ENCODE measurements at places on chromosomes 4 and X.
A peak's percentile ranks its signal among the peaks of the same experiment; 100 is the strongest.

DNA sequence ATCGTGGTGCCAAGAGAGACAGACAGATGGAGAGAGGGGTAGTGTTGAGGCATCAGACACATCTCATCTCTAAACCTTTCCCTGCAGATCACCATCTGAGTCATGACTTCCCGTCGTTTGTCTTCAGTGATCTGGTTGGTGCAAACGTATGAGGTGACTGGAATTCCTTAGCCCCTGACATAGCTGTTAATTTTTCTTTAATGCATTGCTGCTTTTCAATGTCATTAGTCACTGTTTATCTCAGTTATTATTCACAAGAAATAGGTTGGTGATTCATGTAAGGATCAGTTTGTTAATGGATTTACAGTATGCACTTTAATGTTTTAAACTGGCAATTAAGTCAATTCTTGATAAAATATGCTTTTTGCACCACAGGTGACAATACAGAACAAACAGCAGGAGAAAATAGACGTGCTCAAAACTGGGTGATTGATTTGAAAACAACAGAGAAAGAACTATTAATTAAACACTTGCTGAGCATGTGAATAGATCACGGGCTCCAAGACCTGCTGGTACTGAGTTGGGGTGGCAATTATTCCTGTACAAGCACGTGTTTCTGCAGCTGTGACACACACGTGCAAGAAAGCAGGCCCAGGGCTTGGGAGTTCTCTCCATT, 1.3 kb upstream of the TMEM154 start:
- DNase-seq = peak; percentile 94

DNA sequence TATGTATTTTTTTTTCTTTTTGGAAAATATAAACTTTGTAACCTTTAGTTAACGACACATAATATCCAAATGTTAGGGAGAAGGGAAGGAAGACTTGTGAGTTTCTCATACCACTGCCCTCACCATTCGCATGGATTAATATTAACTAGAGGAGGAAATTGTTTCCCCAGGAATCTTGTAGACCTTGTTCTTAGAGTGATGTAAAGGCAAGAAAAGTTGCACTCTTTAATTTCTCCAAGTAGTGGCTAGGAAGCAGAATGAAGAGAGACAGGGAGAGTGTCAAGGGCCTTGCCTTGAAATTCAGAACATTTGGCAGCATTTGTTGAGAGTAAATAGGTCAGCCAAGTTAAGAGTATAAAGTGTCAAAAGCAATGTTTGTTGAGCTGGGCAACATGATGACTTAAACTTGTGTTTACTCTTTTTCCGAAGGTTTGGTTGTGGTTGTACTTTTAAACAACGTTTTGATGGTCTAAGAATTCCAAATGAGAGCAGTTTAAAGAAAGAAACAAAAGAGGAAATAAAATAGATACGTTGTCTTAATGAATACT, 105.7 kb downstream of the TENM3 start:
- DNase-seq = no peak

DNA sequence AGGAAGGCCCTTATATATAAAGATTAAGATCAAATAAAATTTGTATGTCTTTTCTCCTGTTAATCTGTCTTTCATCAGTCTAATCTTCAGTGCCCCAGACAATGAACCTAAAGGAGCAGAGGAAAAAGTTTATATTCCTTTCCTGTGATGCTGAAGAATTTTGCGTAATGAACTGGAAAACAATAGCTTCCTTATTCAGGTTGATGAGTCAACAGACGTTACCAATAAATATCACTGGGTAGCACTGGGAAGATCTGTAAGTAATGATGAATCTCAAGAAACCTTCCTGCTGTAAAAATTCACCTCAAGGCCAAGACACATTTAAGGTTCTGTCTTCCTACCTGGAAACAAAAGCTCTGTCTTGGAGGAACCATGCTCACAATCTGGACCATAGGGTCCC, 25.5 kb downstream of the CDKN2AIP start:
- DNase-seq = no peak

- DNase-seq = no peak
Measured at GRCh38 chr4:53659112-53659511, 67.8 kb upstream of the LNX1 start.

GRCh38 chrX:39639871-39640270, 457.9 kb downstream of the BCOR start:
- DNase-seq = no peak

- no peak for DNase-seq
Measured at GRCh38 chr4:151692443-151692782, 68.4 kb downstream of the GATB start.

DNA sequence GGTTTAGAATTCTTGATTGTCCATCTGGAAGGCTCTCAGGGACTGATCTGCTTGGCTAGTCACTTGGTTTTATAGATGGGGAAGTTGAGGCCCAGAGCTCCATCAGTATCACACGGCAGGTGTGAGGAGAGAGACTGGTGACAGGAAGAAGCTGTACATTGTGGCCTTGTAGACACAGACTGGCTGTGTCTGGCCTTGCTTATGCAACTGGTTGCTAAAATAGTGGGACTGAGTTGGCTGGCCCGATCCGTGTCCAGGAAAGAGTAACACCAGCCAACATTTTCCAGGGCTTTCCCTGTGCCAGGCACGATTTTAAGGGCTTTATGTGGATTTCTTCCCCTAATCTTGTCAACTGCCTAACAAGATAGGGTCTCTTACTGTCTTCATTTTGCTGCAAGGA, 2.8 kb downstream of the TBC1D14 start:
- DNase-seq = no peak

DNA sequence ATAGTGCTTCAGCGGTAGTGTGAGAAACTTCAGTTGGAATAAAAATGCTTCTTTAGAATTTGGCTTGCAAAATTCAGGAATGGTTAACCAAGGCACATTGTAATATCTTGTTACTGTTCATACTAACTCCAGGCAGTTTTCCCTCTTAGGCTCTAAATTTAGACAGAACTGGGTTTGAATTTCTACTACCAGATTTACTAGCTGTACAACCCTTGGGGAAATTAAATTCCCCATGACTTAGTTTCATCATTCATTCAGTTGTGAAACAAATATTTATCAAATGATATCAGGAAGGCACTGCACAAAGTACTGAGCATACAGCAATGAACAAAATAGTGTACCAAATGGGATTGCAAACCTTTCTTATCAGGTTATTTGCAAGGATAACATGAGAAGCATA, 135.0 kb upstream of the IL15 start:
- no peak for DNase-seq

- peak; percentile 58 for DNase-seq
Measured at GRCh38 chrX:114976292-114976691, 41.1 kb downstream of the IL13RA2 start.

GRCh38 chr4:54231419-54231767, 2.3 kb downstream of the PDGFRA start:
- DNase-seq = no peak

GRCh38 chrX:150163221-150163930, 199.7 kb upstream of the MAMLD1 start:
- no peak for DNase-seq

GRCh38 chr4:154456889-154457288, 34.7 kb downstream of the DCHS2 start:
- DNase-seq = no peak

DNA sequence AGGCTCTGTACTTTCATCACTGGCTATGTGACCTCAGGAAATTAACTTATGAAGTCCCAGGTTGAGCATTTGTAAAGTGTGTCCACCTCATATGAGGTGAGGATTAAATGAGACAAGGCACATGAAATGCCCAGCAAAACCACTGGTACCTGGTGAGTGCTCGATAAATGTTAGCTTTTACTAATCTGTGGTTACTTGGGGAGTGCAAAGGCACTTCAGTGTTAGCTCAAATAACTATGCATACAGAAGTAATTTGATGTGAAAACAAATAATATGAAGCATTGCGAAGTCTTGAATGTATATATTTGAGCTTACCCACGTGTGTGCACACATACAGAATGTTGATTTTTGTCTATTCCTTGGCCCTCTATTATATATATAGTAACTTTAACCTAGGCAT, 186.3 kb upstream of the TLL1 start:
- no peak for DNase-seq

DNA sequence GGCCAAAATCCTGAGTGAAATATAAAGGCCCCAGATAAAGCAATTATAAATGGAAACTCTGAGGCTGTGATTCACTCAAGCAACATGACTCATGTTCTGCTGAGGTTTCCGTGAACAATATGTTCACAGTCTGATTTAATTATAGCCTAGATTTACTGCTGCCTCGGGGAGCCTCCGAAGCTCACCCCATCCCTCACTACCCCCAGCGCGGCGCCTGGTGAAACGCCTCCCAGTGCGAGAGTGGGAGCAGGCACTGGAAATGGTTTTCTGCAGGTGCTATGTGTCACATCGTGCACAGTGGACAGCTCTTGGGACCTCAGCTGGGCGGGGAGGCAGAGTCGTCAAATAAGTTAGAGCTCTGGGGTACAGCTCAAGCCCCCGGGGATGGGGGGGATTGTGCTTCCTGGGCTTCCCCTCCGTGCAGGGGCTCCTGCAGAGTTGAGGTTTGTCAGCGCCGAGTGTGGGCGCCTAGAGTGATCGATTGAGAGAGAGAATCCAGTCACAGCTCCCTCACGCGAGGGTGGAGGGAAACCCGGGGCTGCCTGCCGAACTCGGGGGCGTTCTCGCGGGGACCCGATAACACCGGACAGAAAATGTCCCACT, 110.6 kb downstream of the PHKA2 start:
- peak; percentile 60 for DNase-seq

- DNase-seq = peak; percentile 98
Measured at GRCh38 chr4:53688186-53688790, 97.0 kb upstream of the LNX1 start.

GRCh38 chr4:165592386-165592785, 213.6 kb downstream of the CPE start:
- DNase-seq = peak; percentile 3

GRCh38 chr4:74044677-74045076, 6.2 kb upstream of the CXCL3 start:
- DNase-seq = peak; percentile 74

GRCh38 chrX:2449135-2449886, 51.5 kb downstream of the DHRSX start:
- no peak for DNase-seq
